ENCODE measurements at places on chromosomes 7 and 10. TPM values are rescaled to one million over a fixed set of nuclear protein-coding genes. Genes with fewer than 3 reads are reported as not detected.

The NEUROD6 gene
- total RNA-seq, result not detected

The IFIT2 gene
- total RNA-seq, result 4.2 TPM

The SLC18A3 gene
- not detected for total RNA-seq

The LIPN gene
- not detected for total RNA-seq

The HABP2 gene
- total RNA-seq, result not detected

The NRP1 gene
- total RNA-seq, result 175 TPM

The HECW1 gene
- not detected for total RNA-seq

The TFPI2 gene
- total RNA-seq, result 2.4 TPM

The WNT8B gene
- not detected for total RNA-seq

The PPP2R2D gene
- 36.6 TPM for total RNA-seq

The TLX1 gene
- total RNA-seq, result not detected

The CH25H gene
- total RNA-seq, result 0.14 TPM

The CHCHD3 gene
- total RNA-seq, result 169 TPM

The FBXL13 gene
- 0.24 TPM for total RNA-seq
